ENCODE measurements at places on chromosomes 4 and X.

GRCh38 chr4:8144359-8144758, 14.3 kb downstream of the ABLIM2 start:
- DNase-seq = no peak

DNA sequence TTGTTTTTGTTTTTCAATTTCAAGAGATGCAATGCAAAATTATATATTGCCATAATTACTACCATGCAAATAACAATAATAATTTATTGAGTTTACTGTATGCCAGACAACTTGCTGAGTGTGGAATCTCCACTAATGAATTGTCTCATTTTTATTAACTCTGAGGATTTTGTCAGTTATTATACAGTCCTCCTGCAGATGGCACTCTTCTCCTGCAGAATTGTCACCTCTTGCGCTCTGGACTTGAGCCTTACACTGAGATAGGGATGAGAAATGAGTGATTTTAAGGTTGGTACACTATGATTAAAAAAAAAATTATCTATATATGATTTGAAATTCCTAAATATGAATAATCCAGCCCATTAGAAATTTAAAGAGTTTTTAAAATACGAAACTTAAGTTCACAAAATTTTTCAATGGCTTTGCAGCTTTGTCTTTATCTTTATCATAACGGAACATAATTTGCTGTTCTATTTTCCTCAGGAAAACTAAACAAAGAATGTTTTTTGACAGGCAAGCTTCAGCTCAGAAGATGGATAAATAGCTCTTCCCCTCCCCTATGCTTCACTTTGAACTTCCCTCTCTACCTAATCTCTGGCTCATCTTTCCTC, 12.7 kb upstream of the PAQR3 start:
- DNase-seq = no peak

- no peak for DNase-seq
Observed at GRCh38 chr4:113382704-113383103, 333.3 kb downstream of the ANK2 start.

DNA sequence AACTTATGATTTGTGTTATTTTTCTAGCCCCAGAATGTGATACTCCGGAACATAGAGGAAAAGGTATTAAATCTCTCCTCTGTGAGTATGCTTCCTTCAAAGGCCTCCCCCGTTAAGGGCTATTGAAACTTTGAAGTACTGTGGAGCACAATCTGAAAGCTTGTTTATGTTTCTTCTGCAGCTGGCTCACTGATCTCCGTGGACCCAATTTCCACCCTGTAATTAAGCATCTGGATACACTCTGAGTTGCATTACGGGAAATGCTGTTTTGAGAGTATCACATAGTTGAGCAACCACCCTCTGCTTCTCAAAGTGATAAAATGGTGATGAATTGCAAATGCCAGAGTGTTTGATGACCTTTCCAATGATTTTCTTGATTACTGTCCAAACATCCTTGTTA, 296.8 kb upstream of the PABPC5 start:
- DNase-seq = no peak

DNA sequence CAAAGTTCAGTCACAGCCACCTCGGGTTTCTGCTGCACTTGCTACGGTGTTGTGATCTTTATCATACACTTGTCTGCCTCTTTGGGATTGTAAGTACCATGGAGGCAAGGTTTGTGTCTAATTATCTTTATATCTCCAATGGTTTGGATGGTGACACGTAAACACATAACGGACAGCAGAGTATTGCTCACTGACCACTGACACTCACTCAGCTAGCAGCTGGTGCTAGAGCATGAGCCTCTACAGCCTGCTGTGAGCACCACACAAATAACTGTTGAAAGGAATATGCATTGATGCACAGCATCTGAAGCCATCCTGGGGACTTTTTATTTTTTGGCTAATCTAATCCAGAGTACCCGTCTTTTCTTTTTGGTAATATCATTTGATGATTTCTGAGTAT, 156.0 kb downstream of the DCLK2 start:
- no peak for DNase-seq

GRCh38 chr4:109183931-109184490, 118.4 kb downstream of the COL25A1 start:
- no peak for DNase-seq

DNA sequence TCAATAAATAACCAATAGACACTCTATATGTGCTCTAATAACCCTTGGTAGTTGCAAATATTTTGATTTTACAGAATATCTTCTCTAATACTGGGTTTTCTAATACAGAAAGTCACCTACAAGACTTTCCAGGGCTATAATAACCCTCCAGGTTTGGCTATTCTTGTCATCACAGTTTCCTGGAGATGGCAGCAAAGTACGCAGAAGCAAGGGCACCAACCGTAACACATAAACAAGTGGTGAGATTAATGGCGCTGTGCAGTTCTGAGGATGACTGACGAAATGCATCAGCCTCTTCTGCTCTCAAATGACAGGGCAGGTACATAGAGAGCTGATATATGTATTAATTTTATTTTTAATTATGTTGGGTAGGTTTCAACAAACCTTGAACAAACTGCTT, 122.4 kb downstream of the C4orf33 start:
- DNase-seq = no peak

DNA sequence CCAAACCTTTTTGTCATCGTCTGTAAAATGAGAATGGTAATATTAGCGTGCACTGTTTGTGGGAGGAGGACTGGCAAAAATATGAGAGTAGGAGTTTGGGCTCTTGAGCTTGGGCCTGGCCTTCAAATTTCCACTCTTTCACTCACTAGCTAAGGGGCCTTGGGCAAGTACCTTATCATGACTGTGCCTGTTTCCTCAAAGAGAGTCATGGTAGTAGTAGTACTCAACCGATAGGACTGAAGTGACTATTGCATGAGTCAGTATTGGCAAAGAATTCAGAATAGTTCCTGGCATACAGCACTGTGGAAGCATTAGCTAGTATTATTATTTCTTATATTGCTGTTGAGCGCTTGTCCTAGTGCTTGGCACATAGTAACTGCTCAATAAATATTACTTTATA, 16.0 kb upstream of the RBM3 start:
- no peak for DNase-seq

GRCh38 chr4:42915484-42915883, 23.0 kb downstream of the GRXCR1 start:
- DNase-seq = no peak

DNA sequence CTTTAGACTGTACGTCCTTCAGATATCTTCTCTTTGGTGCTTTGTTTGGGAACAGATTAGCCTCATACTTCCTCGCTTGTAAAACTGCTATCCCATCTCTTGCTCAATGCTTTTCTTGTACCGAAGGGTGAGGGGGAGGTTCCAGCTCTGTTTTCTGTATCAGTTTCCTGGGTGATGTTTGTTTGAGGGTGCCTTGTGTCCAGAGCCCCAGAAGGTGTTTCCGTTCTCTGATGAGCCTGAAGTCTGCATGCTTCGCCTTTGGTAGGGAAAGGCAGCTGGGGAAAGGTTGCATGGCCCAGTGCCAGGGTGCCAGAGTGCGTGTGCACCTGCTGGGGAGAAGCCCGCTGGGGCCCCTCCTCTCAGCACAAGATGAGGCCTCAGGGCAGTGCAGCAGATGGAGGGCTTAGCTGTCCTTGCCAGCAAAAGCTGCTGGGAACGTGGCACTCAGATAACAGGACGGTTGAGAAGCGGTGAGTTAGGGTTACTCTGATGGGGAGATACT, 73.7 kb downstream of the TBL1X start:
- DNase-seq = no peak

- no peak for DNase-seq
Observed at GRCh38 chr4:518569-519083, 19.6 kb downstream of the PIGG start.

- DNase-seq = no peak
Observed at GRCh38 chrX:46727441-46727840, 31.5 kb downstream of the SLC9A7 start.

DNA sequence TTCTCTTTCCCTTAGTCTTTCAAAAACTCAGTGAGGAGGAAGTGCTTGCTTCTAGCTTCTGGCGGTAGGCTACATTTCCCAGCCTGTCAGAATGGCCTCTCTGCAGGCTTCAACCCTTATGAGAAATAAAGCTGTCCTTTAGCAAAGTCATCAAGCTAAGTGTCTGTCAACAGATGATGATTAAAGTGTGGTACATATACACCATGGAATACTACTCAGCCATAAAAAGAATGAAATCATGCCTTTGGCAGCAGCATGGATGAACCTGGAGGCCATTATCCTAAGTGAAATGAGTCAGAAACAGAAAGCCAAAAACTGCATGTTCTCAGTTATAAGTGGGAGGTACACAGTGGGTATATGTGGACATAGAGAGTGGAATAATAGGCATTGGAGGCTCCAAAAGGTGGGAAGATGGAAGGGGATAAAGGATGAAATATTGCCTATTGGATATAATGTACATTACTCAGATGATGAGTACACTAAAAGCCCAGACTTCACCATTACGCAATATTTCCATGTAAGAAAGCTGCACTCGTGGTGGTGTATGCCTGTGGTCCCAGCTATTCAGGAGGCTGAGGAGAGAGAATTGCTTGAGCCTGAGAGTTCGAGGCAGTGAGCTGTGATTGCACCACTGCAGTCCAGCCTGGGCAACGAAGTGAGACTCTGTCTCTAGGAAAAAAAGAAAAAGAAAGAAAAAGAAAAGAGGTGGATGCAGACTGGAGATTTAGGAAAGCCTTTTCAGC, 7.9 kb downstream of the TRIM2 start:
- no peak for DNase-seq

GRCh38 chr4:53981567-53981966, 82.8 kb downstream of the CHIC2 start:
- no peak for DNase-seq

GRCh38 chr4:86032476-86033022, 327.3 kb downstream of the MAPK10 start:
- no peak for DNase-seq

DNA sequence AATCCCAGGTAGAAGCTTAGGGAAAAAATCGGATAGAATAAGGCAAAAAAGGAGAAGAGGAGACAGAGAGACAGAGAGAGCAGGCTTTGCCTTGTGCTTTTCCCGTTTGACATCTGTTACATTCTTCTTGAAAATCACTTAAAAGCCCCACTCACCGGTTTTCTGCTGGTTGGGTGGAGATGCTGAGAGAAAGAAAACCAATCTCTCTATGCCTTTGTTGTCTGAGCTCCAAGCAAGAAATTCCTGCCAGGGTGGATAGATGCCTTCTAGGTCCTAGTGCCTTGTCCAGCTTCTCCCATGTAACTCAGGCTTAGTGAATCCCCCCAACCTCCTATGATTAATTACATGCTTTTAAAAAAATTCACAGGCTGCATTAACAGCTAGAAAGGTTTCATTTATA, at the start of gene DCX:
Gene DCX (minus strand): TSS at position 210 of the 400 bp plus-strand sequence. CDS start 1,794 bp downstream, outside the sequence.
- DNase-seq = no peak

GRCh38 chr4:109989044-109989443, 76.4 kb downstream of the EGF start:
- no peak for DNase-seq

DNA sequence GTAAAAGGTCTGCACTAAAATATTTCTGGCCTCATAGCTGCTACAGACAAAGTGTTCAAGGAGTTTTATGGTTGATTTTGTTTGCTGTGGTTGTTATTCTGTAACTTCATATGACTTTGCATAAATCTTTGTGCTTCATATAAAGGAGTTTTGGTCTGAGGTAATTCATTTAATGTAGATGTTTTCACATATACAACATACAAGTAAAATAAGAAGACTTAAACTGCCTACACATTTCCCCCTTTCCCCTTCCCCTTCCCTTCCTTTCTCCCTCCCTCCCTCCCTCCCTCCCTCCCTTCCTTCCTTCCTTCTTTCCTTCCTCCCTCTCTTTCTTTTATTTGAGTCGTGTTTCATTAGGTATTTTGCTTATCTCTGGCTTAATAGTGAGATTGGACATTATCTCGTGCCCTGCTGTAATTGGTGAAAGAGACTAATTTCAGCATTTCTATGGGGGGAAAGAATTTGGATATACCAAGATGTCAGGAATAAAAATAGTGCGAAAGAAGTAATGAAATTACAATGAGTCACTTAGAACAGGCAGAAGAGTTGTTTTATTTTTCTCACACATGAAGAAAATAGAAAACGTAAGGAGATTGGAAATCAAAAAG, 144.9 kb upstream of the MAD2L1 start:
- DNase-seq = no peak
